Left ventricle myocardium superior (tissue), 1 donor: ENCODE measurements at places on chromosomes 7 and 10. TPM values are rescaled to one million over a fixed set of nuclear protein-coding genes. Genes with fewer than 3 reads are reported as not detected.

The GIMAP1 gene
- total RNA-seq = 6.7 TPM

DNA sequence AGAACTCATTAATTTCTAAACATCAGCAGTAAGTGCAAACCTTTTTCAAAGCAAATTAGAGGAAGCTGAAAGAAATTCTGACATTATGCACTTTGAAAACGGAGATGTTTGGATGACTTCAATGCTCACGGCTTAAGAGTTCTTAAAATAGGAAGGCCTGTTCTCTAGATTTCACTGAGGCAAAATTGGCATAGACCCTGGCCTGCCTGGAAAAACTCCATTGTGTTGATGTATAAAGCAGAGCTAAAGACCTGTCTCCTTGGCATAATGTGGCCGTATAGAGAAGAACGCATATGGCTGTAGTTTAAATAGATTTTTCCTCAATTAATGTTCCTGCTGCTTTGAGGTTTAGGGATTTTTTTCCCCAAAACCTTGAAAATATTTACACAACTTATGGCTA lies 24.5 kb upstream of the AGMO start:
- no peak for DNase-seq

The SPDYE18 gene
- total RNA-seq = 0.40 TPM

- DNase-seq = no peak
Observed at GRCh38 chr7:144130730-144131129, 7.8 kb downstream of the OR2A14 start.

DNA sequence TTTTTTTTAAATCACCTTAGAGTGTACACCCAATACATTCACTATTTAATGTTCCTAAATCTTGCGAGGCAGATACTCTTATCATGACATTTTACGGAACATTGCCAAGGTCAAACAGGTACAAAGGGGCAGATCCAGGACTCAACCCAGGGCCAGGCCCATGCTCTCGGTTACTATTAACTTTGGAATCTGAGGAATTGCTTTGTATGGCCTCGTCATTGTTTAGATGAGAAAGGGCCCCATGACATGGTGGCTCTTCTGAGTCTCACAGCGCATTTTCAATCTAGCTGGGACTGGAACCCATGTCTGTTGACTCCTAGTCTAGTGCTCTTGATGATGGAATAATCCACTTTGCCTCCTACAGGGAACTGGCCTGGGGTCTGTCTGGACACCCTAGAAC lies 59.1 kb downstream of the GATA3 start:
- no peak for DNase-seq

DNA sequence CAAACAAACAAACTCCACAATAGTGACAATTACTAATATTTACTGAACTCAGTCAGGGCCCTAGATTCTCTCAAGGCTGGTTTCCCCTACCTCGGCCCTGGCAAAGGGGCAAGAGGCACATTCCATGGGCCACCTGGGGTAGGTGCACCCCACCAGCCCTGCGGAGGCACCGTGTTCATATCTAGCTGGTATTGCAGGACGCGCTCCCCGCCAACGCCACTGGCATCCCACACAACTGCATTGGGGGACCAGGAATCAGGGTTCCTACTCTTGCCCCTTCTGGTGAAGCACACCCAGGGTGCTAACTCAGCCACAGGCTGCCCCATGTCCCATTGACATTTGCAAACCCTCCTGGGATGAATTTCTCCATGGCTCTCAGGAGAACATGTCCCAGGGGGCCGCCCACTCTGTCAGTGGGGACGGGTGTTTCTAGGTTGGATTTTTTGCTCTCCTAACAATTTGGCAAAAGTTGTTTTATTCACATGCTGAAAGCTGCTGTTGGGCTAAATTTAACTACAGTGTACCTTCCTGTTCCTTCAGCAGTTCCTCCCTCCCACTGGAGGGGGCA lies 76.7 kb downstream of the ZRANB1 start:
- DNase-seq = peak; percentile 21

- peak; percentile 54 for DNase-seq
Observed at GRCh38 chr7:1059200-1060091, 15.1 kb downstream of the GPR146 start.

- no peak for DNase-seq
Observed at GRCh38 chr7:123398921-123399320, 135.5 kb downstream of the IQUB start.

DNA sequence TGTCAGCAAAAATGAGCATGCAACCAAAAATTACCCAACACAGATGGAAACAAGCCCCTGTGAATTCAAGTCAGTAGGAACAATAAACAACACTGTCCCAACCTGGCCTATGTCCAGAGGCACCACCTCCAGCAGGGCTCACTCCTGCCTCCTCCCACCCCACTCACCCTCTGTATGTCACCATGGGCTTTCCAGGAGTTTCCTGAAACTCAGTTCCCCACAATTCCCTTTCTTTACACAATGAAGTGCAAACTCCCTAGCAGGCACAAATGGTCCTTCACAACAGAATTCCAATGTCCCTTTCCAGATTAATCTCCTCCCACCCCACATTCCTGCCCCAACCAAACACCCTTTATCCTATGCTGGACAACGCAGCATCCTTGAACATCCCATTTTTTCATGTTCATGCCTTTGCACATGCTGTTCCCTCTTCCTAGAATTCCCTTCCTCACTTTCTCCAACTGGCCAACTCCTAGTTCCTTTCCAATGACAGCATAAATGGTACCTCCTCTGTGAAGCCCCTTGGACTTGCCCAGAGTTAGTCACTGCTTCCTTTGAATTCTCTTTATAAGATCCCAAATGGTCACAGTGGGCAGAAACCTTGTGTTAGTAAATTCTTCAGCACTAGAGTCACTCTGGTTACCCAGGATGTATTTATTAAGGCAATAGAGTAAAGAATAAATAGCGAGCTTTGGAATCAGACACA lies 157.5 kb downstream of the SLIT1 start:
- DNase-seq = no peak

GRCh38 chr7:2261611-2262010 lies 19.6 kb downstream of the NUDT1 start:
- DNase-seq = no peak

- DNase-seq = no peak
Observed at GRCh38 chr10:44240584-44241205, 144.2 kb downstream of the CXCL12 start.

The LIPJ gene
- not detected for total RNA-seq

The ADAM22 gene
- total RNA-seq = 1.7 TPM

The VSTM4 gene
- 12.2 TPM for total RNA-seq

GRCh38 chr10:7008645-7009044 lies 402.2 kb downstream of the SFMBT2 start:
- DNase-seq = no peak

DNA sequence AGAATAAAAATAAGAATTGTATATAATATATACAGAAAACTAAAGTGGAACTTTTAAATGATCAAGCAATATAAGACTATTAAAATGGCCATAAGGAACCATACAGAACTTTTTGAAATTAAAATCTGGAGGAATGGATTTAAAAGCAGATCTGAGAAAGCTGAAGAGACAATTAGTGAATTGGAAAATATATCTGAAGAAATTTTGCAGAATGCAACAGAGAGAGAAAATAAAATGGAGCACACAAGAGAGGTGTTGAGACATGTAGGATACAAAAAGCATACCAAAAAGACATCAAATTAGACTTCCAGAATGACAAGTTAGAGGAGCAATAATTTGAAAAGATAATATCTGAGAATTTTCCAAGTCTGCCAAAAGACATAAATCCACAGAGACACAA lies 169.6 kb downstream of the VTI1A start:
- no peak for DNase-seq

DNA sequence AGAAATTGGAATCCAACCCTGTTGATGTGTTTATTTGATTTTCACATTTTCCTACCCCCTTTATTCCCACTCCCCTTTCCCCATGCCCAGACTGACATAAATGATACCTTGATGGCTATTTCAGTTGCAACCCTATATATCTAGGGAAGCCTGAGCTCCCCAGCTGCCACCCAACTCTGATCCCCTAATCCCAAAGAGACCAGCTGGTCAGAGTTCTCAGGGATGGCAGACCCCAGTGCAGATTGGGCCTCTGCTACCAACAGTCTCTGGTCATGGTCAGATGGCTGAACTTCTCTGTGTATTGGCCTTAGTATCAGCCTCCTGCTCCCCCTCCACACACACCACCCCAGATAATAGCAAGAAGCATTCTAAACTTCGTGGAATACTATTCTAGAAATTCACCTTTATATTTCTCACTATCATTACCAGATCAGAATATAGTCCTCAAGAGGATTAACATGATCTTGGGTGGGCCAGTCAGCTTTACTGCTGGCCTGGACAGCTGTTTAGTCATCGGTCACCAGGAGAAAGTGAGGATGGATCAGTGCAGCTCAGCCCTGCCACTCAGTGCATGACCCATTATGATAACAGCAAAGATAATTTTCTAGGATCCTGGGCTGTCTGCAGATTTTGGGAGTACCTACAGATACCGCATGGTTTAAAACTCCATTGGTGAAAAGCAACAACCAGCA lies 24.5 kb upstream of the BTRC start:
- no peak for DNase-seq

DNA sequence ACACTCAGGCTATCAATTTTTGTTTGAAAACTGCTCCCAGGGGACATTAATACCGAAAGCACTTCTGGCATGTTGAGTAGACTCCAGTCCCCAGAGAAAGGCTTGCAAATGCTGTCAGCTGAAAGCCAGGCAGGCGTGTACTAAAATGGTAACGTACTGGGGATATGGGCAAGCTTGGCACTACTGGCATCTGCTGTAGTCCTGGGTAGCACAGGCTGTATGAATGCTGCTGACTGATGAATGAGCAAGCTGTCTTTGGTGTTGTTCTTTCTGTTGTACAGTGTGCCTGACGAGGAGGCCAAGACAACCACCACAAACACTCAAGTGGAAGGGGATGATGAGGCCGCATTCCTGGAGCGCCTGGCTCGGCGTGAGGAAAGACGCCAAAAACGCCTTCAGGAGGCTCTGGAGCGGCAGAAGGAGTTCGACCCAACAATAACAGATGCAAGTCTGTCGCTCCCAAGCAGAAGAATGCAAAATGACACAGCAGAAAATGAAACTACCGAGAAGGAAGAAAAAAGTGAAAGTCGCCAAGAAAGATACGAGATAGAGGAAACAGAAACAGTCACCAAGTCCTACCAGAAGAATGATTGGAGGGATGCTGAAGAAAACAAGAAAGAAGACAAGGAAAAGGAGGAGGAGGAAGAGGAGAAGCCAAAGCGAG lies 53.5 kb upstream of the AGBL3 start:
- peak; percentile 54 for DNase-seq

- DNase-seq = peak; percentile 35
Observed at GRCh38 chr7:921581-922333, 32.7 kb downstream of the ADAP1 start.

- DNase-seq = no peak
Observed at GRCh38 chr10:114691442-114691941, 33.4 kb upstream of the ABLIM1 start.

DNA sequence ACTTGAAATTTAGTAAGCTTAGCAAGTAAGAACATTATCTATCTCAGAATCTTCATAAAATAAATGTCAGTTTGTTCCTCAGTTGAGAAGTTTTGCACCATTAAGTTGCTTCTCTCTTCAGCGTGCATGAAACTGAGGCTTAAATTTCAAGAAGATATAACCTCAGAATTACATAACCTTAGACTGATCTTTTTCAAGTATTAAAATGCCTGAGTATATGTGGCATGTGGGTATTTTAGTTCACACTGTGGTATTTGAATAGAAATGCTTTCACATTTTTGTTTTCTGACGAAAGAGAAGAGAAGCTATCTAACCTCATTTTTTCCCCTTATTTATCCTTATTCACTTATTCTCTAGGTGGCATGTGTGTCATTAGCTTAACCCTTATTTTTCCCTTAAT lies 104.1 kb downstream of the PHF14 start:
- no peak for DNase-seq

GRCh38 chr10:62233356-62234076 lies 35.1 kb downstream of the RTKN2 start:
- DNase-seq = no peak

The TMEM229A gene
- total RNA-seq = not detected

The CABCOCO1 gene
- total RNA-seq = not detected

The NUDT13 gene
- total RNA-seq = 4.5 TPM

DNA sequence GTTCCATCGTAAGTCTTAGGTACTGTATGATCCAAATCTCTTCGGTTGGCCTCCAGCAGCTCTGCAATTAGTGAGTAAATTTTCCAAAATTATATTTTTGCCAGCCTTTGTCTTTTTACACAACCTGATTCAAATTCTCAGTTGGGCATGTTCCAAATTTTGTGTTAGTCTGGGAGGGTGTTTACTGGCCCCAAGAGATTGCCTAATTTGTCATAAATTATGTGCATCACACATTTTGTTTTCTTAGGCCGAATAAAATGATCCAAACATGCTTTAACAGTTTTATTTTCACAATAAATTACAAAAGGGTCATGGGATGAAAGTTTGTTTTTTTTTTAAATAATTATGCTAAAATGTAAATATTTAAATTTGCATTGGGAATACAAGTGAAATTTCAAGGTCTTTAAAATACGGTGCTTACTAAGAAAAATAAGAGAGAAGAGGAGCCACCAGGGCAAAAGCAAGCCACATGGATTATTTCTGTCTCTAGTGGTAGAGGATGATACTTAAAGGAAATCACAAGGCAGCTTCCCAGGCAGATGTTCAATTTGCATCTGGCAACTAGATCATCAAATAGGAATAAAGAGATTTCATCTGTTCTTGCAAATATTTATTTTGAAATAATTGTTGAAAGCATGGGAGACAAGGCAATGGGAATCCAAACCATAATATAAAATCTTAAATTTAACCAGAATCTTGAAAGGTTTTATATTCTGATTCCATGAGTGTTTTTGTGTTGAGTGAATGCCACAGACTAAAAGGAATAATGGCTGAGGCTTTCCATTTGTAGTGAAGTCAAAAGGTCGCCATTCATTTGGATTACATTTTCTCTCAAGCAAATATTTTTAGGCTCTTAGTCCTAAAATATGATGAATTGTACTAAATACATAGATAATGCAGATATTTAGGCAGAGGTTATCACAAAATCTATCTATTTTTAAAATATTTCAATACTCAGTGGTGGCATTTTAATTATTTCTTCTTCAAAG lies 111.1 kb downstream of the MDFIC start:
- no peak for DNase-seq

DNA sequence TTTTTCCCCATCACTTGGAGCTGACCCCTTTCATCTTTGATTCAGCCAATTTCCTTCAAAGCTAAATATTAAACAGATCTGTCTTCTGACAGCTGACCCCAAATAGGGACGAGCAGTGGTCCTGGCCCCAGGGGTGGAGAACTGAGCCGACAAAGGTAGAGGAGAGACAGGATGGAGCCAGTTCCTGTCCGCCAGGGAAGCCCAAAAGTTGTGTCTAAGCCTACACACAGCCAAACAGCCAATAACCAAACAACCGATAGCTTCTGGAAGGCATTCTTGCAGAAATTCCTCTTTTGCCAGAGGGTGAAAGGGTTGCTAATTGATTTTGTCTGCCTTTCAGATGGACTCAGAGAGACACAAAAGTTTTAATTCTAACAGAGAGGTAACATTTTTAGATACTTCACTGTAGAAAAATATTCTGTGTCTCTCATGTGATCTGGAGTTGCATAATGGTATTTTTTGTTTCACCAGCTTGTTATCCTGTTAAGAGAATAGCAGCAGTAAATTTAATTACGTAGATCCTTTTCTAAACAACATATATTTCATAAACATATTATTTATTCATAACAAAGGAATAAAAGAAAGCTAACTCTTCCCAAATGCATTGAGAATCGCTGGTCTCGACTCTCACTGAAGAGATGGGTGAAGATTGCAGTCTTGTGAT lies 161.7 kb upstream of the LYZL1 start:
- DNase-seq = no peak
